ENCODE measurements at places on chromosomes 5 and 9.
A peak's percentile ranks its signal among the peaks of the same experiment; 100 is the strongest.

DNA sequence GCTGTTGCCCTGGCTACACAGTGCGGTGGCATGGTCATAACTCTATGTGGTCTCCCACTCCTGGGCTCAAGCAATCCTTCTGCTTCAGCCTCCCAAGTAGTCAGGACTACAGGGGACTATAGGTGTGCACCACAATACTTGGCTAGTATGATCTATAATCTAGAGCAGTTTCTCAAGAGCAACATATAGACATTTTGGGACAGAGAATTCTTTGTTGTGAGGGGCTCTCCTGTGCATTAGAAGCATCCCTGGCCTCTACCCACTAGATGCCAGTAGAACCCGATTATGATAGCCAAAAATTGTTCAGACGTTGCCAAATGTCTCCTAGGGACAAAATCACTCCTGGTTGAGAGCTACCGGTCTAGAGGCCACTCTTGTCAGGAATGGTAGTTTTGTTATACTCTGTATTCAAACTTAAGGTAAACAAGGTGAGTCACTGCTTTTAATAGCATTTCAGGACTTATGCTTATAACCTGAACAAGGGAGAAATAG lies 7.2 kb downstream of the ANKHD1 start:
- DNase-seq, result no peak

DNA sequence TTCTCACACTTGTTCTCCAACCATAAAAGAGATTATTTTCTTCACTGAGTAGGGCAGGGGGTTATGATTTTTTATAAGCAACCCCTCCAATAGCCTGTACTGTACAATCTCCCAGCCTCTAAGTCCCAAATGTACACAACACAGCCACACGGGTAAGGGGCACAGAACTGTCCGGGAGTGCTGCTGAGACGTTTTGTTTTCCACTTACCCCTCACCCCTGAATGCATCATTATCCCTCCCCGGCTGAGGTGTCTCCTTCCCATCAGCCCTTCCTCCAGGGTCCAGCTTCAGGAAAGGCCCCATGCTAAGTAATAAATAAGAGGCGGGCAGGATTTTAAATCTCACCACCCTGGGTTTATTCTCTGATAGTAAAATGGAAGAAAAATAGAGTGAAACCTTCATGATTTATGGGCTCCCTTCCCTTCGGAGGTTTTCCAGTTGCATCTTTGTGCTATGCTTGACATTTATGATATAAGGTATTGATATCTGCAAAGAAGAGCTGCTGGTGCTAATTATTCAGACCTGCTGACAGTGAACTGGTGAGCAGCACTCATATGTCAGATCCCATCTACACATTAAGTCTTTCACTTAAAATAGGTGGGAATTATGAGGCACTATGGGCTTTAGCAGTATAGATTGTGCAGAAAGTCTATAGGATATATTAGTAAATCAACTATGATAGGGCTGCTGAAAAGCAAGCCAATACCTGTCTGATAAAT lies 67.2 kb upstream of the MEGF10 start:
- DNase-seq, result no peak

GRCh38 chr9:134403292-134403681 lies 77.0 kb downstream of the RXRA start:
- DNase-seq, result peak; percentile 94

DNA sequence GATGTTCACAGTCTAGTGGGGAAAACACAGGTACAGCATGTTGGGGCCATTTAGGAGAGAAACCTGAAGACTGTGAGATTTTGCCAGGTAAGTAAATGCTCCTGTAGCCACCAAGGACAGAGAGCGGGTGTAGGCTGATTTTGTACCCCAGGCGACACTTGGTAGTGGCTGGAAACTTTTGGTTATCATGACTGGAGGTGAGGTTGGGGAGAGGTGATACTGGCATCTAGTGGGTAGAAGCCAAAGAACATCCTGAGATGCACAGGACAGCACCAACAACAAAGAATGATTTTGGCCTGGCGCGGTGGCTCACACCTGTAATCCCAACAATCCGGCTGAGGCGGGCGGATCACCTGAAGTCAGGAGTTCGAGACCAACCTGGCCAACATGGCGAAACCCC lies 38.8 kb upstream of the PWWP2A start:
- no peak for DNase-seq

DNA sequence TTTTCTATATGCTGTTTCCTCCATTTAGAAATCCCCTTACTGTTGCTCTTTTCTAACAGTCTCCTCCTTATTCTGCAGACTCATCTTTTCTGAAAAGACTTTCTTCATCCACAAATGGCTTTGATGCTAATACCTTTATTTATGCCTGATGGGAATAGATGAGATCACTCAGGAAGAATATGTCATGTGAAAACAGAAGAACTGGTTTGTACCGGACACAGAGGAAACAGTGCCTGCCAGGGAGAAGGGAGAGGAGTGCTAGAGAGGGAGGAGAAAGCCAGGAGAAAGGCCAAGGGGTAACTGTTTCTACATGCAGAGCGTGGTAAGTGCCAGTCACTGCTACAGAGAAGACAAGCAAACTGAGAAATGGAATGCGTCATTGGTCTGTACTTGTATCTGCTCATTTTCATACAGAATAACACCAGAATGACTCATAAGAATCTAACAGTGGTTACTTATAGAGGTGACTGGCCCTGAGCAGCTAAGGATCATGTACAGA lies 45.9 kb upstream of the PJA2 start:
- peak; percentile 32 for DNase-seq

DNA sequence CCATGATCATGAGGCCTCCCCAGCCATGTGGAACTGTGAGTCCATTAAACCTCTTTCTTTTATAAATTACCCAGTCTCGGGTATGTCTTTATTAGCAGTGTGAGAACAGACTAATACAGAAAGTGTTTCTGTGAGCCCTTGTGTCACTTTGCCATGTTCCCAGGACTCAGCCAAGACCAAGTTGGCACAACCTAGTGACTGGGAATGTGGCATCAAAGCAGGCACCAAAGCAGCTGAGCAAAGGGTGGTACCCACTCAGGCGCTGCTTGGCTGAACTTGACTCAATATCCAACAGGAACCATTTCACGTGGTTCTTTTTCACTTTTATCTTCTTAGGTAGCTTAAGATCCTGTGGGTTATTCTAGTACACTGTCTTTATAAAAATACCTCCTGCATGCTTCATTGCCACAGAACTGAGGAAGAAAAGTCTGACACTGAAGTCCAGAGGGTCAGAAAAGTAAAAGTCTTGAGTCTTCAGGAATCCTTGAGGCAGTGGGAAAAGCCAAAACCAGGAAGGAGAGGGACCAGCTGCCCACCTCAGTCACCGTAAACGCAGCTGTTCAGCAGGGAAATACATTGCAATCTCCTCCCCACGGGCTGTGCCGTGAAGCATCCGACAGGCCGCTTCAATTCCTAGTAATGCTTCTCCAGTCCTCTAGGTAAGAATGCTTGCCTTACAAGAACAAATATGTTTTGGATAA lies 90.5 kb upstream of the RETREG1 start:
- DNase-seq, result no peak

DNA sequence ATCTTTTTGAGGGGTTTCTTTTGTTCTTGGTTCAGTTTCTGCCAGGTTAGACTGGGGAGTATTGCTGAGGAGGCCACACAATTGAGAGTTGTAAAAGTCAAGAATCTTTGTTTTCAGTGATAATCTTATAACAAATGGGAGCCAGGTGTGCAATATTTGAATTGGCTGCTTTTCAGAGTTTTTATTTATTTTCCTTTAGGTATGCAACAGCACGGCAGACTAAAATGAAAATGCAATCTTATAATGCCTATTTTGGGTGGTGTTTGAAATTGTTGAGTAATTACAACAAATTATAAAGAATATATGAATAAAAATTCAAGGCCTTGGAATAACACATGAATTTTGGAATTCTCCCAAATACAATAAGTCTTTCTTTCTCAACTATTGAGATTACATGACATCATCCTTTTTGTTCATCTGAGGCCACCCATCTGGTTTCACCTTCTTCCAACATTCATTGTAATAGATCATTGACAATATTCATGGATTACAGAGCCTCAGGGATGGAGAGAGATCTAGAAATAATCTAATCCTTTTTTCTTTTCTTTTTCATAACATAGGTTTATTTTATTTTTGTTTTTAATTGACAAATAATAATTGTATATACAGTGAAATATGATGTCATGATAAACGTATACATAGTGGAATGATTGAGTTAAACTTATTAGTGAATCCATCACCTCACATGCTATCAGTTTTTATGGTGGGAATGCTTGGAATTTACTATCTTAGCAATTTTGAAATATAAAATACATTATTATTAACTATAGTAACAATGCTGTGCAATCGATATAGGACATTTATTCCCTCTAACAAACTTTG lies 1061.0 kb downstream of the NR2F1-AS1 start:
- DNase-seq, result no peak

- DNase-seq, result no peak
These were observed 27.5 kb upstream of the MLANA start for GRCh38 chr9:5863092-5863746.

DNA sequence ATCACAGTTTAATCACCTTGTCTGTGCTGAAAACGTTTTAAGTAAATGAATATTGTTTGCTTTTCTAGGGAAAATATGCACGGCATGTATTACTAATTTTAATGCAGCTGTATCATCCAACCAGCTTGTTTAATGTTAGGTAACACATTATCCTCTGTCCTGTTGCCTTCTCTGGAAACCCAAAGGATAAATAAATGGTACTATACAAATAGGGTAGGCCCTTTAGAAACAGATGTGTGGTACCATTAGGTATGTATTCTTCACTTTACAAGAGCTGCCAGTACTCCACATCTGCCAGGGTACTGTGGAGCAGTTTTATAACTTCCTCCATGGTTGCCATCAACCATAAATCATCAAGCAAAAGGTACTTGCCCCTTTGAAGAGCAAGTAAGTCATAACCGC lies 42.9 kb downstream of the FAF2 start:
- no peak for DNase-seq

DNA sequence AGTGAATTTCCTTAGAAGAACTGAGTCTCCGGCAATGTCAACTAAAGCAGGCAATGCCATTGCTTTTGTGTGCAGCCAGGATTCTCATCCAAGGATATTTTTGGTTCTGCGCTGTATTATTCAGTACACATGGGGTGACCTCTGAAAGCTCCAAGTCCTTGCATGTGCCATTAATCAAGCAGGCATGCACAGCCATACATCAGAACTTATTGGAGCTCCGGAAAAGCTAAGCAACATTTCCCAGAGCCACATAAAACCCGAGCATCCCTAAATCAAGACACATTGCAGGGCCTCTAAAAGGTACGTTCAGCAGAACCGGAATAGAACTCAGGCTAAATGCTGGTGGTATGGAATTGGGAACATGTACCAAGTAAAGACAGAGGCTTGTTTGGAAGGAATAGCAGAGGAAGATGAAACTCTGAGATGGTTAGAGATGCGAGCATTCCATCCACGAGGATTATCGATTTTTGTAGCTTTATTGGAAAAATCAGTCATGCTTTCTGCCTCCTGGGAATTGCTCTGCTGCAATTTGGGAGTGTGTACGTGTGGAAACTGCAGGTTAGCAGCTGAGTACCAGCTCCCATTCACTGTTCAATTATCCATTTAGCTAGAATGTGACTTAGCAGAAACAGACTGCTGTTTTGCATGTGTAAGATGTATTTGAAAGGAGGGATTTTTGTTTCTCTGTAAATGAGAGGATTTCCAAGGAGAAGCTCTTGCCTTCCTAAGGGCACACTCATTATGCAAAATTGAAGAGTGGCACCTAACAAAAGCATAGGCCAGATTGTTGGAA lies 143.7 kb upstream of the WWC1 start:
- DNase-seq, result no peak

DNA sequence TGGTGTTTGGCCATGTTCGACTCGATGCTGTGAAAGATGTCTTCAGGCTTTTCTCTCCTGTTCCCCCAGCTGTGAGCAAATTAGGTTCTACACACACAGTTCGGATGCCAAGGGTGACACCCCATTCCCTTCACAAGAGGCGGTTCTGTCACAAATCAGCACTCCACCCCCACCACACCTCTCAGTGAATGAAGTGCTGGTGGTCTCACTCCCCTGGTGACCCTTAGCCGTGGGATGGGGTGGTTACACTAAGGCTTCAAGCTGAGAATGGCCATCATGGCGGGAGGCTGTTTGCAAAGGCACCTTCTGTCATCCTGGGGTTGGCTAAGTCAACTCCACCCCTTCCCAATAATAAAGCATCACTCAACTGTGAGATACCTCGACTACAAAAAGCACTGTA lies 26.4 kb downstream of the AMBP start:
- DNase-seq, result no peak

DNA sequence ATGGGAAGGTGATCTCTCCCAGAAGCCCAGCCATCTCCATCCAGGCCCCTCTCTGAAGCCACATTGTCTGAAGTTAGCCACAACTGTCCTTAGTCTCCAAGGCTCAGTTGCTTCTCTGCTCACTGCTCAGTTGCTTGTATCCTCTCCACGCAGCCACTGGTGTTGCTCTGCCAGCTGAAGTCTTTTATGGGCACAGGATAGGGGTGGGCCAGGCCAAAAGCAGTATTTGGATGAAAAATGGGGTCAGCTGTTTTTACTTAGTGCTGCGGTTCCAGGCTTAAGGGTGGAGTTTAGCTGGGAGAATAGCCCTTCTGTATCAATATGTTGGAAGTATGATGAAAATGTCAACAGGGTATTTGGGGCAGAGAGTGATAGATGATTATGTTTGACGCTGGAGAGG lies 168.8 kb upstream of the PPP1R2B start:
- no peak for DNase-seq

GRCh38 chr5:1006656-1007071 lies 1.9 kb upstream of the NKD2 start:
- DNase-seq, result peak; percentile 84

- DNase-seq, result peak; percentile 14
These were observed 23.0 kb downstream of the SMIM15 start for GRCh38 chr5:61139094-61139873.

DNA sequence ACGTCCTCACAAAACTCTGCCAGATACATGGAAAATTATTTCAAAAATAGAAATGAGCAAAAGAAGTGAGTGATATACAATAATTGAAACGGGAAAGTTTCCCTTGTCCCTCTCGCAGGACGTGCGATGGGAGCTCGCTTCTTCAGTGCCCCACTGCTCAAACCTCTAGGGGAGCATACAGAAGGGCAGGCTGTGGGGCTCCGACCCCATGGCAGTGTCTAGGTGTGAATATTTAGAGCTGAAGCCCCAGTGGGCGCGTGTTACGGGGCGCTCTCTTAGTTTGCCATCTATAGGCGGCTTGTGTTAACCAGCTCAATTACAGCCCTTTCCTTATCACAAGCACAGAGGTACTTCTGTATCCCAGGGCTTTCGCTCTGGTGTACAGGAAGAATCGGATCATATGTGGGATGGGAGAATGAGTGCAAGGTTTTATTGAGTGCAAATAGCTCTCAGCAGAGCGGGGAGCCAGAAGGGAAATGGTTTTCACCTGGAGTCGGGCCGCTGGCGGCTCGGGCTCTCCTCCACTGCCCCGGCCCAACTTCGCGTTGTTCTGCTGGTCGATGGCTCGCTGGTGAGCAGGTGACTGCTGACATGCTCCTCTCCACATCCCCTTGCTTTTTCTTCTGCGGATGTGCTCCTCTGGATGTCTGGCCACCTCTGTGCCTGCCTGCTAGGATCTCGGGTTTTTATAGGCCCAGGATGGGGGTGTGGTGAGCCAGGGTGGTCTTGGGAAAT lies 334.0 kb upstream of the PTPRD start:
- DNase-seq, result no peak

GRCh38 chr5:468401-468800 lies 25.4 kb downstream of the EXOC3 start:
- DNase-seq, result no peak
